ENCODE measurements at places on chromosomes 2 and 18. TPM values are rescaled to one million over a fixed set of nuclear protein-coding genes. Genes with fewer than 3 reads are reported as not detected.

The NABP1 gene
- 64.3 TPM for total RNA-seq

The DTNA gene
- total RNA-seq: 81.8 TPM

The ALPG gene
- total RNA-seq: not detected

The SPHKAP gene
- total RNA-seq: not detected

The CNRIP1 gene
- 41.7 TPM for total RNA-seq

The ANKRD23 gene
- total RNA-seq: 8.3 TPM

The POTEC gene
- total RNA-seq: not detected

The LMAN2L gene
- 19.3 TPM for total RNA-seq

The TXNDC2 gene
- total RNA-seq: not detected

The C2orf81 gene
- 4.4 TPM for total RNA-seq

The C2orf78 gene
- not detected for total RNA-seq

The SERPINB5 gene
- total RNA-seq: not detected

The KYNU gene
- 6.0 TPM for total RNA-seq

The ALK gene
- total RNA-seq: 0.18 TPM

The GBX2 gene
- not detected for total RNA-seq

The KCNJ13 gene
- not detected for total RNA-seq

The CLEC4F gene
- total RNA-seq: 1.7 TPM

The TSPYL6 gene
- 0.13 TPM for total RNA-seq

The ROCK2 gene
- 91.6 TPM for total RNA-seq

The CRYGC gene
- total RNA-seq: not detected

The CDH19 gene
- total RNA-seq: 160 TPM

The CABYR gene
- total RNA-seq: 1.5 TPM

The SMAD4 gene
- 137 TPM for total RNA-seq

The SCYGR4 gene
- not detected for total RNA-seq

The FEZ2 gene
- total RNA-seq: 89.8 TPM

The UGT1A8 gene
- total RNA-seq: not detected

The SIX2 gene
- total RNA-seq: 3.6 TPM

The HRH4 gene
- 0.36 TPM for total RNA-seq

The CDH7 gene
- 33.5 TPM for total RNA-seq

The SRD5A2 gene
- not detected for total RNA-seq

The CHRNG gene
- not detected for total RNA-seq

The COX7A2L gene
- 67.7 TPM for total RNA-seq

The ERCC3 gene
- 42.6 TPM for total RNA-seq

The LRP1B gene
- 0.62 TPM for total RNA-seq

The ABHD1 gene
- total RNA-seq: 3.6 TPM

The DPY30 gene
- total RNA-seq: 45.4 TPM

The TMEFF2 gene
- not detected for total RNA-seq

The SEC11C gene
- total RNA-seq: 41.1 TPM

The EGR4 gene
- not detected for total RNA-seq

The CRYGD gene
- not detected for total RNA-seq

The ATP6V1B1 gene
- total RNA-seq: 1.3 TPM

The GALNT14 gene
- total RNA-seq: 1.2 TPM

The RGPD4 gene
- 0.40 TPM for total RNA-seq

Data from sciatic nerve (tissue), 2 donors.